Small intestine (tissue), 16 donors: ENCODE measurements at places on chromosomes 2 and 18.

DNA sequence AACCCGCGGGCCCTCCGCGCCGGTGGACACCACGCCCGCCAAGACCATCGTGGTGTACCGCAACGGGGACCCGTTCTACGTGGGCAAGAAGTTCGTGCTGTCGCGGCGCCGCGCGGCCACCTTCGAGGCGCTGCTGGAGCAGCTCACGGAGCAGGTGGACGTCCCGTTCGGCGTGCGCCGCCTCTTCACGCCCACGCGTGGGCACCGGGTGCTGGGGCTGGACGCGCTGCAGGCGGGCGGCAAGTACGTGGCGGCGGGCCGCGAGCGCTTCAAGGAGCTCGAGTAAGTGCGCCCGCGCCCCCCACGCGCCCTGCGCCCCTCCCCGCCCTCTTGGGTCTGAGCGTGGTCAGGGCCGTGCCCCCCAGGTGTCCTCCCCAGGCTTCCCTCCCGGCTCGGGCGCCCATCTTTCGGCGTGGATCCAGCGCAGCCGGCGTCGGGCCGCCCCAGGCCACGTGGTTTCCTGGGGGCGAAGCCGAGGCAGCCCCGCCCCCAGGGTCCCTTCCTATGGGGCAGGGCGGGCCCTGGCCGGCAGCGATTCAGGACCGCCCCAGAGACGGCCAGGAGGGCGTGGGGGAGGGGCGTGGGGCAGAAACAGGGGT lies 481 bp downstream of the DCDC2C start:
- DNase-seq = no peak

DNA sequence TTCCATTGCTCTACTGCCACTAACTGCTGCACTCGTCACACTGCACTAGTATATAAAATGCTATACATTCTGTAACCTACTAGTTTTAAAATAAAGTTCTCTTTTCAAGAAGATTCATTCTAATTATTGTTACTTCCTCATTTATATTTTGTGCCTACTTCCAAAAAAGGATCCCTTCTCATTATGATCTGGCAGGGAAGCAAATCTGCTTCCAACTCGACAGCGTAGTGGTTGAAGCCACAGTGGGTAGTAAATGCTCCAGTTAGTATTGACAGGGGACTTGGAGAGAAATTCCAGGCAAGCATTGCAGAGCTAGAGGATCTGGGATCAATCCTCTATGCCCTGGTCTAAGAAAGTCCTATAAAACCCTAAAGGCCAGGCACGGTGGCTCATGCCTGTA lies 53.3 kb upstream of the AP1S3 start:
- DNase-seq = no peak

DNA sequence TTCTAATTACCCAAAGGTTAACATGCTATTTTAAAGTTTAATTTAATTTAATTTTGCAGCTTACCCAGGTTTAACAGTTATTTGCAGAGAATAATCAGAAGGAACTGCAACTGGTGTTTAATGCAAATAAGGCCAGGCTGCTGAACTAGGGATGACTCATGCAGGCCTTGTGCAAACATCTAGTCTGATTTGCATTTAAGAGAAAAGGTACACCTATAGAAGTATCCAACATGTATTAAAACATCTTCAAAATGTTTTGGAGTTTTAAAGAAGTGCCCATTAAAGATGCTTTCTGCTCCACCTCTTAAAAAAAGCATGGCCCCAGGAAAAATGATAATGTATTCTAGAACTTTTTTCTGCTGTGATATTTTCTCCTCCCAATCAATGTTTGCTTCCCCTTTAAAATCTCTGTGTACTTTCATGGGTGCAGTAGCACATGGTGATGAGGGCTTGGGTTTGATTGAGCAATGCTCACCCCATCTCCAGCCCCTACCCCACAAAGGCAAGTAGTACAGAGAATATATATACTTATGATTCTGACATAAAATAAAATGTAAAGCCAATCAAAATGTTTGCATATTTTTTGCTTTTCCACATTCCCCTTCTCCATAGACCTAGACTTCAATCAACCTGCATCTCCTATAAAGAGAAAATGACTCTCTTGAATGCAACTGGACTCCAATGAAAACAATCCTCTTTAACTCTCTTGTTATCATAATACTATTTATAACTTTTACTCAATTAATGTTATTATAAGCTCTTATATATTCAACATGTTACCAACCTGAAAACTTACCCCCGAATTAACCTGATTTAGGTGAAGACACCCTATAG lies 54.1 kb downstream of the ATP8B1 start:
- peak; percentile 76 for DNase-seq

DNA sequence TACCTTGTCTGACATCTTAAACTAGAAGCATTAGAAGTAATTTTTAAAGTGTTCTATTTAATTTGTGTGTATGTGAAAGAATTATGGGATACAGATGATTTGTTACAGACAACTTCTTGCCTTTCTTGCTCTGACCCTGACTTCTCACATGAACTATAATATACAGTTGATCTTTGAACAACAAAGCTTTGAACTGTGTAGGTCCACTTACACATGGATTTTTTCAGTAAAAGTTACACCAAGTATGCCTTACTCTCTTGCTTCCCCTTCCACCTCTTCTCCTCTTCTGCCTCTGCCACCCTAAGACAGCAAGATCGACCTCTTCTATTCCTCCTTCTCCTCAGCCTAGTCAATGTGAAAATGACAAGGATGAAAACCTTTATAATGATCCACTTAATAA lies 42.2 kb downstream of the SLC40A1 start:
- no peak for DNase-seq

GRCh38 chr18:79566771-79567431 lies 112.7 kb upstream of the CTDP1 start:
- no peak for DNase-seq

GRCh38 chr2:206218796-206219499 lies 55.5 kb upstream of the ZDBF2 start:
- no peak for DNase-seq

DNA sequence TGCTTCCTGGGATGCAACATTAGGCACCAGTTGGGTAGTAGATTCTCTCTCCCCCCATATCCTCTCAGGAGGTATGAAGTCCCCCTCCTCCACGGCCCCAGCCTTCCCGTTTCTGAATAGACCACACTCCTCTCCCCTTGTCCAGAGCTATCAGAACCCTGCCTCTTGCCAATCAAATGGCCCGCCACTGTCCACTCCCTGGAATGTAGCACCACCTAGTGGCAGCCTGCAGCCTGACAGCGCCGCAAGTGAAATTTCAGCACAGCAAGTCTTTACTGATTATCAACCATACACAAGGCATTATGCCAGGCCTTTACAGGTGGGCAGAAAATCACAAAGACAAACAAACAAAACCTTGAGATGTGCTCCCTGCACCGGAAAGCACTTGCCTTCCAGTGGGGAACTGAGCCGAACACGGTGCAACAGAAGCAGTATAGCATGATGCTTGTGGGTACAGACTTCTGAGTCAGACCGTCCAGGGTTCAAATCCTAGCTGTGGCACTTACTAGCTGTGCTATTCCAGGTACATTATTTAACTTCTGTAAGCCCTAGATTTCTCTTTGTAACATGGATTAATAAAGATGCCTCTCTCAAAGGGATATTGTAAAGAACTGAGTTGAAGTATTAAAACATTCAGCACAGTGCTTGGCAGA lies 174.0 kb downstream of the SMAD2 start:
- DNase-seq = peak; percentile 45

DNA sequence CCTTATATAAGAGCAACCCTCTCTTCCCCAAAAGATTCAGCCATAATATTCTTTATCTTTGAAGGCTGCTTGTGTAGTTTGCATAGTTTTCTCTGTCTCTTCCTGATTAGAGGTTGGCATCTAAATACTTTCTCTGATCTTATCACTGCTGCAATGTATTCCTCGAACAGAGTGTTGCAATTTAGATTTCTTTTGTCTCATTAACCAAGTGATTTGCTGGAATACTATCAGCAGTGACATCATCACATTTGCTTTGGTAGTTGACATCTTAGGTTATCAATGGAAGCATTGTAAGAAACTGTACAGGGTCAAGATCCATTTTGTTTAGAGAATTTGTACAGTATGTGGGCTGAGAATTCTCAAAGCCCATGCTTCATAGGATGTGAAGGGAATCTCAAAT lies 72.0 kb upstream of the NEUROD1 start:
- peak; percentile 11 for DNase-seq

GRCh38 chr2:240369801-240370585 lies 65.5 kb upstream of the GPC1 start:
- DNase-seq = no peak

- DNase-seq = peak; percentile 74
These were observed 633 bp downstream of the NABP1 start for GRCh38 chr2:191678437-191679100.

GRCh38 chr18:11840493-11840892 lies 10.7 kb upstream of the CHMP1B start:
- DNase-seq = no peak

DNA sequence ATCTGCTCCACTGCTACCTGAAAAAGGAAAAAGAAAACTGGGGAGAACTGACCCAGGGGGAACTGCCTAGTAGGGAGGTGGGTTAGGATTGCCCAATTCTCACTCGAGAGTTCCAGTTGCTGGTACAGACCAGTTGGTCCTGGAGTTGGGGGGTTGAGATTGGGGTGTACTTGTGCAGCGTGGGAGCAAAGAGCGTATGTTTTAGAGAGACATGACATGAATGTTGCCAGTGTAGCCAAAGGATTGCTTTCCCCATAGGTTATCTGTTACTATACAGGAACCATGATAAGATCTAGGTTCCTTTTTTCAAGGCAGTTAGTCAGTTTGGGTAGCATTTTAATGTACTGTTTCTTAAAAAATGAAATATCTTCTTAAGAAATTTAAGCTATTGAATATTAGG lies 68.6 kb downstream of the APLF start:
- DNase-seq = no peak

GRCh38 chr2:204042401-204042800 lies 105.8 kb downstream of the ICOS start:
- DNase-seq = no peak

DNA sequence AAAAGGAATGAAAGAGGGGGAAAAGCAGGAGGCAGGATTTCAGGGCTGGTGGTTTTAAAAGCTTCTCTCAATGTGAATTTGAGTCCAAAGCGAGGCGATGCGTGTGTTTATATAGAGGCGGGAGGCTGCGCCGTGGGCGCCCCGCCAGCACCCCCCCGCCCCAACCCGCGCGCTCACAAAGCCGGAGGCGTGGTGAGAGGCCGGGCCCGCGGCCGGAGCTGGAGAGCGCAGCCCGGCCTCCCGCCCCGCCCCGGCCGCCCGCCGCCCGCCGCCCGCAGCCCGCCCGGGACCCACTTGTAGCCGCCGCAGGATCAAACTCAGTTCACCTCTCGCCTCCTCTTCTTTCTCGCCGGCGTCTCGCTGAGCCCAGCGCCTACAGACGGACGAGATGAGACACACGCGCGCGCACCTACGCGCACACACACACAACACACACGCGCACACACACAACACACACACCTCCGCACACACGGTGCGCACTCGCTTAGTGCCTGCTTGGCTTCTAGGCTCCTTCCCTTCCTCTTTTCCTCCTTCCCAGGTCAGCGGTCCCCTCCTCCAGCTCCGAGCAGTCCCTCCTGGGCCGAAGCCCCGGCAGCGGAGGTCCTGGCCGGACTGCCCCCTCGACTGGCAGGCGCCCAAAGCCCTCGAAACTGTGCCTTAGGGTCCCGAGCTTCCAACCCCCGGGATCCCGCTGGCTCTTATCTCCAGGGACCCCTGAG lies 1.3 kb upstream of the CYP26B1 start:
- DNase-seq = peak; percentile 59

GRCh38 chr18:493986-494983 lies 6.2 kb downstream of the COLEC12 start:
- DNase-seq = no peak

GRCh38 chr18:62282188-62282629 lies 42.9 kb upstream of the TNFRSF11A start:
- no peak for DNase-seq

DNA sequence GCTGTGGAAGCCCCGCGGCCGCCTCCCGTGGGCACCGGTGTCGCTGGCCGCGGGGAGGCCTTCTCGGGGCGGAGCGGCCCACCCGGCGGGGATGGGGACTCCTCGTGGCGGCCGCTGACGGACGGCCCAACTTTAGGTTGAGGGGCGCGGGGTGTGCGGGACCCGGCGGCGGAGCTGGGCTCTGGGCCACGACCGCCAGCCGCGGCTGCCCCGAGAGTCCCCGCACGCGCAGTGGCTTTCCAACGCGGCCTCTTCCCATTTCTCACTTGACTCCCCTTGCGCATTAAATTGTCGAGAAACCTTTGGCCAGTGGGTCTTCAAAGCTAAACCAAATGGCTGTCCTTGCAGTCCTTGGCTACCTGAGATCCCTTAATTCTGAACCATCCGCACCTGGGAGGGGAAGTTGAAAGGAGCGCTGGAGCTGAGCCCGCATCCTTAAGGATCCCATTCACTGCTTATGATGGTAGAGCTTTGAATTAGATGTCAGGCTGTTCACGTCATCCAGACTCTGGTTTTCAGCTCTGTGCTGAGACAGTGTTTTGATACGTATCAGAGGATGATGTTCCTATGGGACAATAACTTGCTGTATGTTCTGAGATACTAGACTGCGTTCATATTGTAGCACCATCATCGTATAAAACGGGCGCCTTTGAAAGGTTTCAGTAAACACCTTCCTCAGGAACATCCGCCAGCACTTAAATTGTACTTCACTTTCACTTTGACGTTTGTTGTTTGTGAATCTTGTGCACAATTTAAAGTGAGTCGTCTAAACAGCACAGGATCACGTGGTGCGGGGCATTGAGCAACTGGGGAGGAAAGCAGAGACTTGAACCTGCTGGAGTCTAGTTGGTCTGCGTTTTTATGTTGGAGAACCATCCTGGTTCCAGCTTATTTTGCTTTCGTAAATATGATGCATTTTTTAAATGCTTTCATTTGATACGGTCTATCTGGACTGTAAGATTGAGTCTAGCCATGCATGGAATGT lies 874 bp downstream of the CLIP4 start:
- peak; percentile 22 for DNase-seq

GRCh38 chr2:27324720-27325119 lies 1.8 kb upstream of the MPV17 start:
- no peak for DNase-seq

GRCh38 chr2:64214281-64215115 lies 70.3 kb upstream of the PELI1 start:
- peak; percentile 65 for DNase-seq

GRCh38 chr2:85698880-85699254 lies 4.7 kb downstream of the GNLY start:
- DNase-seq = no peak

DNA sequence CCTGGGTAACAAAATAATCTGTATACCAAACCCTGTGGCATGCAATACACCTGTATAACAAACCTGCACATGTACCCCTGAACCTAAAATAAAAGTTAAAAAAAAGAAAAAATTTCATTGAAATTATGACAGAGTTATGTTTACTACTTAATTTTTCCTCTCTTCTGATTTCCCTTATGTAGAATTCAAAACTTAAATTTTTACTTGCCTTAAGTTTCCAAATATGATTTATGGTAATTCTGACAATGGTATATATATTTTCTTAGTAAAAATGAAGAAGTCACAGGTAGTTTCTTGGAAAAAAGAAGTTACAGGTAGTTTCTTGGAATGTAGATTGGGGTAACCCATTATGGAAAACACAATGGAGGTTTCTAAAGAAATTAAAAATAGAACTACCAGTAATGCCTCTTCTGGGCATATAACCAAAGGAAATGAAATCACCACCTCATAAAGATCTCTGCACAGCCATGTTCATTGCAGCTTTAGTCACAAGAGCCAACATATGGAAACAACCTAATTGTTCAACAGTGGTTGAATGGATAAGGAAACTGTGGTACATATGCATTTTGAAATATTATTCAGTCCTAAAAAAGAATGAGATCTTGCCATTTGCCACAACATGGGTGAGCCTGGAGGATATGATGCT lies 164.9 kb downstream of the BABAM2 start:
- DNase-seq = no peak

GRCh38 chr2:241859436-241860183 lies 916 bp upstream of the PDCD1 start:
- DNase-seq = peak; percentile 24

GRCh38 chr2:17749753-17750438 lies 3.7 kb downstream of the SMC6 start:
- no peak for DNase-seq
